ENCODE measurements at places on chromosomes 16 and 17. TPM values are rescaled to one million over a fixed set of nuclear protein-coding genes. Genes with fewer than 3 reads are reported as not detected.

Gene NDE1
- total RNA-seq: 29.6 TPM

- no peak for DNase-seq
These were observed 83.4 kb downstream of the ZDHHC7 start for GRCh38 chr16:84927621-84928591.

GRCh38 chr17:27293359-27293897, 486 bp upstream of the WSB1 start:
- DNase-seq: no peak

GRCh38 chr16:63890081-63890480, 1231.8 kb downstream of the CDH11 start:
- DNase-seq: no peak

GRCh38 chr17:48730240-48730550, 1.6 kb upstream of the HOXB13 start:
- DNase-seq: no peak
